ENCODE measurements at places on chromosomes 2 and 18. TPM values are rescaled to one million over a fixed set of nuclear protein-coding genes. Genes with fewer than 3 reads are reported as not detected.

DNA sequence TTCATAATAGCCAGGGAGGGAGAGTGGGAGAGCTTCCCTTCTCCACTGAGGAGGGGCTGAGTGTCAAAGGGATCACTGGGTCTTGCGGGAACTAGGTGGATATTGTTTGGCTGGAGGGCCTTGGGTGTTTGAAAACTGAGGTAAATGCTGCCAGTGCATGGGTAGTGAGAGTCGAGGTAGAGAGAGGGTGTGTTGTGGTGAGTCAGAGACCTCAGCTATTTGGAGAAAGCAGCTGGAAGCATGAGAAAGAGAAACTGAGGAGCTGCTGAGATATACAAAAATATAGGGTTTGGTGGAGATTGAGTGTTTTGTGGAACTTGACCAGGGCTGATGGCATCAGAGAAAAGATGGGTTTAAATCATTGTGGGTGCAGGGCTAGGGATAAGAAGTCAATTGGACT is 127.0 kb upstream of the CCDC195 start:
- DNase-seq, result no peak

DNA sequence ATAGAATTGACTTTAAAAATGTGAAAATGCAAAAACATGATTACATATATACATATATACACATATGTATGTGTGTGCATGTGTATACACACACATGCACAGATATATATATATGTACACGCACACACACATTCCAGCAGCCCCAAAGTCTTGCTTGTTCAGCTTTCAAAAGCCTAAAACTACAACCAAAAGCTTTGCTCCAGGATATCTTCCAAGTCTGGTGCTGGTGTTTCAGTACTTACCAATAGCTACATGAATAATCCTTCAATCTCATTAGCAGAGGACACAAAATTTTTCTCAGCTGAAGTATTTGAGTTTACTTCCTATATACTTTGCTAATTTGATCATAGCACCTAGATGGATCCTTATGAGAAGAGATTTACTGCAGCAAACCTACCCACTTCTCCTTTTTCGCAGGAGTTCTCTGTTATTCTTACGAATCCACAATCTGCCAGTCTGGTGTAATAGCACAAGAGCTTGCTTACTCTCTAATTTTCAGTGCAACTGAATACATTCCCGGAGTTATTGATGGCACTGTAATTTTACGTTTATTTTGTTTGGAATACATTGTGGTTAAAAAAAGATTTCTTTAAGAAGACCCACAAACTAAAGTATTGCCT is 553.3 kb downstream of the ARHGAP15 start:
- no peak for DNase-seq

- DNase-seq, result no peak
Observed at GRCh38 chr2:63845866-63846265, 4.2 kb downstream of the UGP2 start.

DNA sequence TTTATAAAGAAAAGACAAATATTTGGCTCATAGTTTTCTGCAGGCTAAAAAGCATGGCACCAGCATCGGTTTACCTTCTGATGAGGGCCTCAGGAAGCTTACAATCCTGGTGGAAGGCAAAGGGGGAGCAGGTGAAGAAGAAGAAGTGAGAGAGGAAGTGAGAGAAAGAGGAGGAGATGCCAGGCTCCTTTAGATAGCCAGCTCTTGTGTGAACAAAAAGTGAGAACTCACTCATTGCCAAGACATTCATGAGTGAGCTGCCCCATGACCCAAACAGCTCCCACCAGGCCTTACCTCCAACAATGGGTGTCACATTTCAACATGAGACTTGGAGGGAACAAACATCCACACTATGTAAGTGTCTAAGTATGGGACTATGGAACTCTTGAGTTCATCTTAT is 14.3 kb downstream of the CCDC150 start:
- no peak for DNase-seq

DNA sequence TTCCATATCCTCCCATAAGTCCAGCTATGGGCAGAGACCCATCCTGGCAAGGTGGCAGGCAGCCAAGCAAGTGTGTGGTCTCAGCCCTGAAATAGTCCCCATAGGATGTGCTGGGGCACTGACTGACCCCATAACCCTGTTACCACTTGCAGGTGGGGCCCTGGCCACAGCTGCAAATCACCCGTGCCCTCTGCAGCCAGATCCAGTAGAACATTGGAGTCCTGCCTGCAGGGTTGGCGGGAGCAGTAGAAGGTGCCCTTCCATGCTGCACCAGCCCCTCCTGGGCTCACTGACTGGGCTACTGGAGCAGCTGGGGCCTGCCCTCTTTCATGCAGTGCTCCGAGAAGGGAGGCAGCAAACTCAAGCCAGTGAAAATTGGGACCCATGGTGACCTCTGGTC is 112.6 kb upstream of the MCFD2 start:
- no peak for DNase-seq

GRCh38 chr18:38052879-38053590 is 487.4 kb upstream of the CELF4 start:
- DNase-seq, result no peak

The IKZF2 gene
- 4.3 TPM for total RNA-seq

All from uterus (tissue), 4 donors.